ENCODE measurements at places on chromosomes 3 and 15.

GRCh38 chr3:72288955-72289691, 504.2 kb upstream of the PROK2 start:
- DNase-seq: no peak

GRCh38 chr3:31025541-31025940, 131.1 kb upstream of the GADL1 start:
- DNase-seq: no peak

GRCh38 chr3:4218456-4219226, 84.5 kb upstream of the SETMAR start:
- DNase-seq: no peak

DNA sequence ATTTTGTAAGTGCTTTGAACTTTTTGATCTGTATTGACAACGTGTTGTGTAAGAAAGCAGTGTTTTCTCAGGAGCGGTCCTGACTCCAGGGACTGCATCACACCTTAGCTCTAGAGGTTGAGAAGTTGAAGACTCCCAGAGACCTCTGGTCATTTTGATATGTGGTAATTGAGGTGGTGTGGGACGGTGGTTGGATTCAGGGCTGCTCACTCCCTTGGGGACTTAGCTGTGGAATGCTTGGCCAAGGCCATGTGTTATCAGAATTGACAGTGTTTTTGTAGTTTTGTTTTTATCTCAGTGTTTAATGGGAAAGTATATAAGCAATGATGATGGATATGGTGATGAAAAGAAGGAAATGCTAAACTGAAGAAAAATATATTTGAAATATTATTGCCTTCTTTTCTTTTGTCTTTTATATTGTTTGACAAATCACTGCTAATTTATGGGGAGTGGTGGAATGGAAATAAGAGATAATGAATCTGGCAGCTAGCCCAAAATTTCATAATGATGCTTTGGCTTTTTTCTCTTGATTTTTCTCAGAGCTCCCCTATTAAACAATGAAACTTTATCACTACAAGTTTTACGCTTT, 16.0 kb downstream of the CMSS1 start:
- no peak for DNase-seq

- no peak for DNase-seq
These were observed 133.0 kb upstream of the SNTN start for GRCh38 chr3:63519426-63519825.

Data from T-cell (primary cell).